CD8-positive, alpha-beta memory T cell (primary cell): ENCODE measurements at places on chromosomes 2 and 18.

GRCh38 chr2:168517816-168518215 lies 61.7 kb downstream of the CERS6 start:
- DNase-seq: no peak

DNA sequence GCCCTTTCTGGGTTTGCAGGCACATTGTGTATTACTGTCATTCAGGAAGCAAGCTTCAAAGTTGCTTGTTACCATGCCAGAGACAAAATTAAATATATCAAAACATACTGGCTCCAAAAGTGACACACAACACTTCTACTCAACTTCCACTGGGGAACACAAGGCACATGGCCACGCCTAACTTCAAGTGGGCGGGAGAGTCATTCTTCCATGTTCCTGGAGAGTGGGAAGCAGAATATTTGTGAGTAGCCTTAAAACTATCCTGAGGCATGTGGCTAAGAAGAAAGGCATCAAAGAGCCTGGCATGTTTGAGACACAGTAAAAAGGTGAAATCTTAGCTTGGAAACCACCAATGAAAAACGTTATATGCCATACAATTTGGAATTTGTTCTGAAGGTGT lies 90.5 kb upstream of the TACR1 start:
- no peak for DNase-seq

DNA sequence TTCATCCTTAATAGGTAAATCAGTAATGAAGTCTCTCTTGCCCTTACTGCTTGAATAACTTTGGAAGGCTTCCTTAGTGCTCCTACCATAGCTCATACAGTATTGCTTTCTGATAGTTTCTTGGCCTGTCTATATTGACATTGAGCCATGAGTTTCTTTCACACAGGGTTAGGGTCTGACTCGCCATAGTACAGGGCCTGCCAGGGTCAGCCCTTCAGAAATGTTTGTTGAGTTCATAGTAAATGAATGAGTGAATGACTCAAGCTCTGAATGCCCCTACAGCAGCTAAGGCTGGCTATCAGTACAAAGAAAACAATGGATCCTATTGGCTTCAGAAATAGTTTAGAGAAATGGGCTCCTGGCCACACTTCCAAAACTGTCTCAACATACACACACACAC lies 65.0 kb upstream of the LRATD1 start:
- DNase-seq: no peak

DNA sequence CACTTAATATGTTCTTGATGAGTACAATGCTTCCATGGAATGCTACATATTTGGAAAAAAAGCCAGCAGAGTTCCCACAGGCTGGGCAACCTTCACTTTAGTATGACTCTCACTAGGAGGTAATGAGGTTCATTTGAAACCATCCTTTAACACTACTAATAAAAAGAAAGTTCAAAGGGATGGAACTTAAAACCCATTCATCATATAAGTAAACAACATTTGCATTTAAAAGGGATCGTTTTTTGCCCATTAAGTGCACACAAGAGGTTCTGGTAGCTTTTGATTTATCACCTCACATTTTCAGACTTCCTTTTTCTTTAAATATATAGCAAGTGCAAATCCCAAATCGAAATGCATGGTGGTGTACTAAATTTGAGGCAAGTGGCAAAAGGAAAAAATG lies 270.8 kb upstream of the DCC start:
- no peak for DNase-seq

GRCh38 chr2:105519516-105519915 lies 120.7 kb upstream of the FHL2 start:
- no peak for DNase-seq

GRCh38 chr2:43609290-43609918 lies 13.6 kb upstream of the THADA start:
- DNase-seq: peak; percentile 34

- peak; percentile 45 for DNase-seq
Observed at GRCh38 chr2:43221763-43222474, 4.5 kb downstream of the ZFP36L2 start.

DNA sequence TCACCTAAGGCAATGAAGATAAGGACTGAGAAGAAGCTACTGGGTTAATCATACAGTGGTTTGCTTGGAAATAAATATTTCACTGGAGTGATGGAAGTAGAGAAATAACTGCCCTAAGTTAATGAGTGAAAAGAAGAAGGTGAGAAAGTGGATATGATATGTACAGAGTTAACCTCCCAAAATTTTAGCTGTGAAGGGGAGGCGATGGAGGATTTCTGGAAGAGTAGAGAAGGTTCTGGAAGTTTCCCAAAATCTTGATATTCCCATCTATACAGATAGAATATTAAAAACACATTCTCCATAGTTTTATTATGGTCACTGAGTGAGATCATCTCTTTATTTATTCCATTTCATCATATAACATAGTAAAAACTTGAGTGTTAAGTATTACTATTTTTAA lies 296.6 kb upstream of the RGPD4 start:
- DNase-seq: no peak

DNA sequence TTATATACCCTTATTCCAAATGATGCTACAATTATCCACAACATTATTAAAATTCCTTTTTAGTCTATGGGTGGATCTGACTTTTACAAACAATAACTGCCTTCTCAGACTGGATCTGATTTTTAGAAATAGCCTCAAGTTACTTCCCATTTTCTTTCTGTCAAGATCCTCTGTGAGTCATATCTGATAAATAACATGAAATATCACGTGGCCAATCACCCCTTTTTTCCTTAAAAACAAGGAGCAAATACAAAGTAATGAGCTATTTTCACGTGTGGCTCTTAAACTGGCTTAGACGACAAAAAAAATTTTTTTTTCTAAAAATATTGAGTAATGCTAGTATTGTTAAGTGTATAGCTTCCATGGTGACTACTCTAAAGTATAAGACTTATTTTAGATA lies 6.7 kb downstream of the PELI1 start:
- no peak for DNase-seq

DNA sequence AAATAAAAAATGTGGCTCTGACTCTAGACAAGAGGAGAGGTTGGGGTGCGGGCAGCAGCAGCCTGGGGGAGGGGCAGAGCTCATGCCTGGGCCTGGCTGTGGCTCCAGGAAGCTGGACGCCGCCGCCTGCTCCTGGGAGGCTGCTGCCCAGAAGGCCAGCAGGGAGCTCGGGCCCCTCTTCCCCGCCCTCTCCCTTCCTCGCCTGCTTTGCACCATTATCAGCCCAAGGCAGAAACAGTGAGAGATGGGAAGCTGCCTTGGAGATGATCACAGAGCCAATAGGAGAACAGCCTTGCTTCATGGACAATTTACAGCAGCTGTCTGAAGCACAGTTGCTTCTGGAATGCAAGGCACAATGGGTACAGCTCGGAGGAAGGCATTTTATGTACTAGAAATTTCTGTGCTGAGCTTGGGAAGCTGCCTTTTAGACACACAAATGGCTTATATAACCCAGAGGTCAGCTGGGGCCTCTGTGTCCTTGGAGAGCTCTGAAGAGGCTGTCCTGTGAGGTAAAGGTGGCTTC lies 55.3 kb upstream of the AFF3 start:
- no peak for DNase-seq

DNA sequence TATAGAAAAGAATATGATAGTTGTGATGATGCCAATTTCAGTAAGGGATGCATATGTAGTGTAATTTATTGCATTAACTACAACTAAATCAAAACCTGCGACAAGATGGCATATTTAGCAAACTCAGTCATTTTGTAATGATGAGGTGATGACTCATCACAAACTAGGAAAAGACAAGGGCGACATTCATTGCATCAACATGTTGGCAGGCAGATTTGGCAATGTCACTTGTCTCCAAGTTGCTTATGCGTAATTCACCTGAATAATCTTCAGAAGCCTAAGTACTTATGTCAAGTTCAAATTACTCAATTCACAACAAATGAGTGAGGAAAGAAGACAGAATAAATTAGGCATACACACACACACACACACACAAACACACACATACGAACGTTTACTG lies 273.2 kb upstream of the RGPD4 start:
- DNase-seq: no peak

DNA sequence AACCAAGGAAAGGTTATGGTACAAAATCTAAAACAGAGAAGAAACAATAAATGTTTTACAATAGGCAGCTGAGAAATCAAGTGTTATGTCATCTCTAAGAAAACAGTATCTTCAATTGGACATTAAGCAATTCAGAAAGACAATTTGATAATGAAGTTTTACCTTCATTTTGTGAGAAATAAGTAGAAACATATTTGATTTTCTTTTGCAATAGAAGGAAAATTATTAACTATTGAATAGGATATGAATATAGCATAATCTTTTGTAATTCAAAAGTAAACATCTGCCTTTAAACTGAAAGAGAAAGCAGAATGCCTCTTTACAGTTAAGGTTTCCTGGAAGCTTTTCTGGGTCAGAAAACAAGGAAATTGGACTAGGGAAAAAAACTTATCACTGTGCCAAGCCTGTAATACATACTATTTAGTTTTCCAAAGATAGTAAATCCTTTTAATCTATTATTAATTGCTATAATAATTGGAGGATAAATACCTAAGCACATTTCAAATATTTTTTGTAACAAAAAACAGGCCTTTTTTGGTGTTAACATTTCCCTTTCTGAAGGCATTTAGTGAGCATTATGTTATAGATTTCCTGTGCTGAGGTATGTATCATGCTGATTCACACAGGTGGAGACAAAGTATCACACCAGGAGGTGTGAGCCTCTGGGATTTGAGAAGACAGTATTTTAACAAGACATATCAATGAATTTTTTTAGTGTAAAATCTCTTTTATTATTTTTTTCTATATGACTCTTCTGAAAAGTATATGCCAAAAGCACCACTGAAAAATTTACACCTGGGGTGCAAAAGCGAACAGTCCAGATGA lies 947.0 kb upstream of the CDH2 start:
- DNase-seq: no peak

- DNase-seq: no peak
Observed at GRCh38 chr2:45258311-45258710, 249.1 kb upstream of the SIX2 start.

DNA sequence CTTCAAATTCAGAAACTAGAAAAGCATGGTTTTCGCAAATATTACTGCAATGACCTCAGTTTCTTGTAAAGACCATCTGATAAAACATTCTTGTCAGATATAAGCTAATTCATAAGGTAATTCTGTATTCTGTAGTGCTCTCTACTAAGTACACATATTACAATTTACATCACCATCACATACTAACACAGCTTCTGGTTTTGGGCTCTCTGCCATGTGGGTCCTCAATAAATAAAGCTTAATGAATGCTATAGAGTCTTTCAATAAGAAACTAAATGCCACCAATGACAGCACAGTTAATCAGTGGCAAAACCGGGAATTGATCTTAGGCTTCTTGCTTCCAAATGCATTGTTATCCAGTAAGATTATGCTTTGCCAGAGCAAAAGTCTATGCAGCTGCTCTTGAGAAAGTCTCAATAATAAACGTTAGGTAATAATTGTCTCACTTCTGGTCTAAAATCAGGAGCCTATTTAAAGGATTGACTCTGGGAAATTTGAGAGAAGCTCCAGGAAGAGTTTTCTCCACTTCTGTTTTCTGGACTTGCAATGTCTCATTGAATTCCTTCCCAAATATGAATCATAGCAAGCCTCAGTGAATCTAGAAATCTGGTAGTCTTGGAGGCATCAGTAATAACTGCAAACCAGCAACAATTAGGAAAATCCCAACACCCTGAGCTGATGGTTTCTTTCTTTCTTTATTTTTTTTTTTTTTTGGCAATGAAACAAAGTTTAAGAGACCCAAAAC lies 67.9 kb upstream of the RAPGEF4 start:
- no peak for DNase-seq

GRCh38 chr2:201447086-201447485 lies 4.2 kb downstream of the TRAK2 start:
- DNase-seq: peak; percentile 72

GRCh38 chr2:66322506-66323260 lies 112.2 kb upstream of the MEIS1 start:
- DNase-seq: no peak

- no peak for DNase-seq
Observed at GRCh38 chr18:8247700-8248099, 361.5 kb upstream of the RAB12 start.

GRCh38 chr2:160418853-160419252 lies 74.8 kb downstream of the RBMS1 start:
- DNase-seq: no peak

DNA sequence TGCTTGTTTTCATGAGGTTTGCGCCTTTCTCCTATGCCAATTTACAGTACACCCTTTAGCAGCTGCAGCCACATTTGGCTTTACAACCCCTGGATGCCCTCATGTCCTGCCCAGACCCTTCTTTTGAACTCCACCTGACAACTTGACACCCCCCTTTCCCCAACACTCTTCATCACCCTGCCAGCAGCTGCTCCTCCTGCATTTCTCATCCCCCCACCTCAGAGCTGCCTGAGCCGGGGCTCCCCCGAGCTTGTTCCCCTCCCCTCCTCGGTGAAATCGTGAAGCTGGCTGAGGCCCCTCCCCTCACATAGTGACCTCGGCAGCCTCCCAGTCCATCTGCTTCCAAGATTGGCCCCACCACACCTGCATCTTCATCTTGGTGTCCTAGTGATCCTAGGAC lies 40.5 kb downstream of the LRRFIP1 start:
- DNase-seq: no peak

- no peak for DNase-seq
Observed at GRCh38 chr2:72920318-72921087, 3.2 kb downstream of the EMX1 start.

- no peak for DNase-seq
Observed at GRCh38 chr2:204550751-204551511, 5.7 kb downstream of the PARD3B start.

DNA sequence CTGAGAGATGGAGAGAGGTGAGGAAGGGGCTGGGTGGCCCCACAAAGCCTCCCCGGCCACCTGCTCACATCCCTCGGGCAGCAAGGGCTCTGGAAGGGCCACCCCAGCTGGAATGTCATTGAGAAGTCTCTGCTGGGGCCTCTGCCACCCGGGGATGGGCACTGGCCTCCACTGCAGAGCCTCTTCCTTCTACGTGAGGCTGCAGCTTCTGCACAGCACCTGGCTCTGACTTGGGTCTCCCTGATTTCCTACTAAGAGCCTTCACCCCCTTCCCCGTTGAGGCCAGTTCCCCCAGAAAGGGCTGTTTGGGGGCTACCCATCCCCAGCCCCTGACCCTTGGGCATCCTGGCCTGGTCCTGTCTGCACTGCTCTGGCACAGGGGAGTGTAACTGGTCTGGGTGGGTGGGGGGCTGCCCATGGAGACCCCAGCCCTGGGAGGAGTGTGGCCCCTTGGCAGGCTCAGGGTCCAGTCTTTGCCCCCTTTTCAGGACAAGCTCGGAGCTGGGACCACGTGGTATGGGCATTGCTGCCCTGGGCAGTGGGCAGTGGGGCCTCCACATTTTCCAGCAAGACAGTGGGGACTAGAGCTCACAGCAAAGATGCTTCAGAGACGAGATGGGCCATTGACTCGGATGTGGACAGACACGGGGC lies 5.6 kb downstream of the PDCD1 start:
- DNase-seq: no peak

DNA sequence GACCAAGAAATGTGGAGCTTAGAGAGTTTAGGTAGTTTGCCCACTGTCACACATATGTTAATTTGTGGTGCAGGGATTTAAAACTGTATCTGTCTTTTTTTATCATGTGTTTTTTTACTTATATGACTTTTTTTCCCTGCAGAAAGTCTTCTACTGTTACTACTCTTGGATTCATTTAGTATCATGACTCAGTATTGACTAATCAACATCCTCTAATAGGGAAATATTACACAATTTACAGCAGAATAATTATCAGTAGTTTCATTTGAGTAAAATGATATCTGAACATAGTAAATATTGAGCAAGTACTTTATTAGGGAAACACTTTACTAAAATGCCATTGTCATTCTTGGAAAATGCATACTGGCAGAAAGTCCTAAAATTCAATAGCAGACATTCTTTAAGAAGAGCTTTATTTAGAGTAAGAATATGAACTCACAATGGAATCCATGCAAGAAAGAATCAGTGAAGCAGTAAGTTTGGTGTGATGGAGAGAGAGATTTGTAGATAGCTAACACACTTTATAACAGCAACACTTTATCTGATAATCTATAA lies 425.9 kb upstream of the SLC8A1 start:
- DNase-seq: no peak
